ENCODE measurements at places on chromosomes 5 and 9.
A peak's percentile ranks its signal among the peaks of the same experiment; 100 is the strongest.

GRCh38 chr9:37859043-37859442, 44.9 kb downstream of the SLC25A51 start:
- DNase-seq: no peak
- H3K36me3 ChIP-seq: peaks cover 12% of the 10 kb centered on the region
- H3K27ac ChIP-seq: no peak overlapping the region
- no peaks in the 10 kb centered on the region for H3K27me3 ChIP-seq

DNA sequence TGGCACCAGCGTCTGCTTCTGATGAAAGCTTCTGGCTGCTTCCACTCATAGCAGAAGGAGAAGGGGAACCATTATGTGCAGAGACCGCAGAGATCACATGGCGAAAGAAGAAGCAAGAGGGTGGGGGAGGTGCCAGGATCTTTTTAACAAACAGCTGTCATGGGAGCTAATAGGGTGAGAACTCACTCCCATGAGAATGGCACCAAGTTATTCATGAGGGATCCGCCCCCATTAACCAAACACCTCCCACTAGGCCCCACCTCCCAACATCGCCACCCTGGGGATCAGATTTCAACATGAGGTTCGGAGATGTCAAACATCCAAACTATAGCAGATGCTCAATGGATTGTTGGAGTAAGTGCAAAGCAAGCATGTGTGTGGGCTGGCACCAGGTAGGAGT, 125.8 kb upstream of the SLIT3 start:
- no peaks in the 10 kb centered on the region for H3K4me1 ChIP-seq
- no peak overlapping the region for H3K27ac ChIP-seq
- H3K4me3 ChIP-seq: no peak overlapping the region
- no peak for DNase-seq

- no peaks in the 10 kb centered on the region for H3K36me3 ChIP-seq
- no peak overlapping the region for H3K4me3 ChIP-seq
- DNase-seq: no peak
- no peak overlapping the region for H3K27ac ChIP-seq
Observed at GRCh38 chr5:175836737-175837136, 34.6 kb upstream of the CPLX2 start.

DNA sequence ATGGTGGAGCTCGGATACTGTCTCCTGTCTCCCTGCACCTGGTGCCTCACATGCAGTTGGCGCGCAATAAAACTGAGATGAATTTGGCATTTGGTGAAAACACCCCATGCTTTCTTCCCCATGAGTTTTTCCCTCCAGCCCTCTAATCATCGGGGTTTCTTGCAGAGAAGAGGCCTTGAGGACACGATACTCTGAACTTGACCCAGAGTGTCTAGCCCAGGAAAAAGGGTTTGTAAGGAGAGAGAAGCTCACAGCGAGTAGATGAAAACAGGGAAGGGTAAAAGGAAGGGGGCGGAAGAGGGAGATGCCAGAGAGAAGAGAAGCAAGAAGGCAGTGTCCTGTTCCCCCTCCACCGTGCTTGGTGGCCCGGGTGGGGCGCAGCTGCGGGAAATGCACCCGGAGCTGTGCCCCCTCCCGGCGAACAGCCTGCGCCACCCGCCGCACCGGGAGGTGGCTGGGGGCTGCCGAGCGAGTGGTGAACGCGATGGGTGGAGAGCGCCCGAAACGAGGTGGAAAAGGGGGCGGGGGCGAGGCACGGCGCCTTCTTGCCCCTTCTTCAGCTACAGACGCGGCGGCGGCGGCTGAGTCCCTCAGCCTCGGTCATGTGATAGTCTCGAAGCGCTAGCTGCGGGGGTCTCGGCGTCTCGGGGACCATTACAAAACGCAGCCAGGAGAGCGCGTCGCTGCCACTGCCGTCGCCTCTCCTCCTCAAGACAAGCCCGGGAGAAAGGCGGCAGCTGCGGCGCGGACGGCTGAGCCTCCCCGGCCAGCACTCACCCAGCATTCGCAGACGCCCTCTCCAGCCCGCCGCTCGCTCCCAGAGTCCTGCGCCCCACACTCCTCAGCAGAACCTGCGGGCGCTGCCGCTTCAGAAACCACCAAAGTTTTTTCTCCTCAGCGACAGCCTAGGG, 1.1 kb upstream of the FOXB2 start:
- no peak overlapping the region for H3K4me3 ChIP-seq
- H3K27ac ChIP-seq: no peak overlapping the region
- H3K4me1 ChIP-seq: peaks cover 23% of the 10 kb centered on the region
- DNase-seq: no peak

DNA sequence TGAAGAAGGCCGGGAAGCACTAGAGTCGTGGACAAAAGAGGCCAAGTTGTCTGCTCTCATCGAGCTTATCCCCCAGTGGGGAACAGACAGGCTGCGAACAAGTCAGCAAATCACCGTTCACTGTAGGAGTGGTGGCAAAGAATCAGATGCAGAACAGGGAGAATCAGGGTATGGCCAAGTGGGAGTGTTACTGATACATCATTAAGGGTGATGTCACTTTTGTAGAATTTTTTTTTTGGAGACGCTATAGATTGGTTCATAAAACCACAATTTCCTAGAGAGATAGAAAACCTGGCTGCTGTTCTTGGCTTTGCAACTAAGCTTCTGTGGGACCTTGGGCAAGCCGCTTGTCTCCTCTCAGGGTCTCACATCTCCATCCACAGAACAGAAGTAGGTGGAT, 21.3 kb downstream of the SPRY4 start:
- H3K27ac ChIP-seq: no peak overlapping the region
- H3K27me3 ChIP-seq: no peaks in the 10 kb centered on the region
- H3K4me1 ChIP-seq: no peaks in the 10 kb centered on the region
- no peak overlapping the region for H3K4me3 ChIP-seq
- no peaks in the 10 kb centered on the region for H3K36me3 ChIP-seq

GRCh38 chr9:120701248-120701647, 13.0 kb downstream of the MEGF9 start:
- no peak for DNase-seq
- no peaks in the 10 kb centered on the region for H3K27me3 ChIP-seq

GRCh38 chr9:106111039-106111730, 416.8 kb downstream of the TMEM38B start:
- no peak overlapping the region for H3K27ac ChIP-seq
- H3K36me3 ChIP-seq: no peaks in the 10 kb centered on the region
- no peaks in the 10 kb centered on the region for H3K4me1 ChIP-seq
- no peak overlapping the region for H3K4me3 ChIP-seq

- no peaks in the 10 kb centered on the region for H3K4me1 ChIP-seq
- no peak overlapping the region for H3K4me3 ChIP-seq
- DNase-seq: no peak
- H3K27ac ChIP-seq: no peak overlapping the region
- no peaks in the 10 kb centered on the region for H3K27me3 ChIP-seq
Observed at GRCh38 chr5:64876203-64876602, 107.5 kb downstream of the CWC27 start.

DNA sequence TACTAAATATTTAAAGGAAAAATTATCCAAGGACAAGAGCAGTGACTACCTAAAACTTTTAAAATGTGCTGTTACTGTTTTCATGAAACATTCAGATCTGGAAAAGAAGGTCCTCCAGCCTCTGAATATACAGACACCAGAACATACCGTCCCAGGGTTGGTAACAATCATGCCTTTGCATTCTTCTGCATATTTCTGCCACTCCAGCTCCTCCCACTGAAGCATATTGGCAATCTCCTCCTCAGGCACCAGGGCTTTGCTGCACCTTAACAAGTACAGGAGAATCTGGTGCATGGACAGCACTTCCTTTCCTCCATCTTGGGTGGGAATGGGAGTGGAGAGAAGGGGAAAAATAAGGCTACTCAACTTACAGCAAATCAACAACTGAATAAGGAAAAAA, 60.0 kb downstream of the DROSHA start:
- DNase-seq: no peak
- H3K36me3 ChIP-seq: no peaks in the 10 kb centered on the region
- no peak overlapping the region for H3K27ac ChIP-seq
- H3K4me1 ChIP-seq: peaks cover 11% of the 10 kb centered on the region
- H3K27me3 ChIP-seq: no peaks in the 10 kb centered on the region

- no peak overlapping the region for H3K27ac ChIP-seq
- no peak for DNase-seq
- no peaks in the 10 kb centered on the region for H3K36me3 ChIP-seq
- no peak overlapping the region for H3K4me3 ChIP-seq
- no peaks in the 10 kb centered on the region for H3K27me3 ChIP-seq
- H3K4me1 ChIP-seq: peaks cover 5% of the 10 kb centered on the region
Observed at GRCh38 chr5:175663186-175664184, 5.6 kb downstream of the HRH2 start.

GRCh38 chr9:110487196-110487595, 92.3 kb downstream of the SVEP1 start:
- no peaks in the 10 kb centered on the region for H3K27me3 ChIP-seq
- no peak overlapping the region for H3K4me3 ChIP-seq
- H3K27ac ChIP-seq: no peak overlapping the region
- H3K36me3 ChIP-seq: no peaks in the 10 kb centered on the region

- H3K27ac ChIP-seq: peak overlapping the region; percentile 81
- H3K36me3 ChIP-seq: peaks cover 3% of the 10 kb centered on the region
- no peak overlapping the region for H3K4me3 ChIP-seq
- no peaks in the 10 kb centered on the region for H3K27me3 ChIP-seq
- DNase-seq: no peak
- peaks cover 21% of the 10 kb centered on the region for H3K4me1 ChIP-seq
Observed at GRCh38 chr9:129938291-129938979, 103.2 kb downstream of the USP20 start.

GRCh38 chr5:160418561-160419457, at the start of gene SLU7:
SLU7 (minus strand) TSS chr5:160419081; CDS start chr5:160415294, 3,787 bp downstream.
- H3K27me3 ChIP-seq: no peaks in the 10 kb centered on the region
- DNase-seq: peak; percentile 67
- peak within 1 kb of the TSS; percentile 93 for H3K4me3 ChIP-seq
- H3K36me3 ChIP-seq: peaks cover 22% of the 10 kb centered on the region
